ENCODE measurements at places on chromosomes 2 and 18.

DNA sequence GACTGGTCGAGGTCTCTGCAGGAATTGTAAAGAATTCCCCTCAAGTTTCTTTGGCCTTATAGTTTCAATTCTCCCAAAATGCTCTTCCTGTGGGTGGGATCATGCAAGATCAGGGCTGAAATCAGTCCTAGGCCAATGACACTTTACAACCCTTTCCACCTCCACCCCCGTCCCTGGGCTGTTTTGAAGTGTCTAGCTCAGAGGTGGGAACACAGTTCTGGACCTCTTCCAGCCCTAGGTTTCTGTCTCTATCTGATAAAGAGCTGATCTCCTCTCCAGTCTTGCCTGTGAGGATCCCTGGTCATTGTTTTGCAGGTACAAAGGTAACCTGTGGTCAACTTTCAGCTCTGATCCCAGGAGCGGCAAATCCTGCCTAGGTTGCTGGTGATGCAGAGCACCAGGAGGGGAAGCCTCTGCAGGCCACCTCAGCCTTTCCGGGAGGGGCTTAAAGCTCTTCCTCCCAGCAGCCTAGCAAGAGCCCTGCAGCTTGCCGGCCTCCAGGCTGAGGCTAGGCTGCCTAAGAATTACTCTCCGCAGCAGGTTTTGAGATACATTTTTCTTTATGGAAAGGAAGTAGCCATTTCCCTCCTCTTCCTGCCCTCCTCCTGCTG is 69.8 kb upstream of the WIPF1 start:
- H3K27me3 ChIP-seq: no peaks in the 10 kb centered on the region
- no peak overlapping the region for H3K27ac ChIP-seq
- H3K4me1 ChIP-seq: peaks cover 8% of the 10 kb centered on the region

DNA sequence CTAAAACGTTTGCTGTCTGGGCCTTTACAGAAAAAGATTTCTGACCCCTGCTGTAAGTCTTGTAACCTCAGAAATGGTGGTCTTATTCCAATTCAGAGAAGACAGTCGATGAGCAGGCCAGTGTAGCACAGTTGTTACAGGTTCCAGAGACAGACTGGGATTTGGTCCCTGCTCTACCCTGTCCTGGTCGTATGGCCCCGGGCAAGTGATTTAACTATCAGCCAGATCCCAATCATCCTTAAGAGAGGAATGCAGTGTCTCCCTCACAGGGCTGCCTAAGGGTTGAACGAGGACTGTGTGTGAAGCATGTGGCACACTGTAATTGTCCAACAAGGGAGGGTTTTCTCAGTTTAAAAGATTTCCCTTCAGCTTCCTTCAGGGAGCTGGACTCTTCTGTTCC is 47.2 kb downstream of the HK2 start:
- DNase-seq: no peak
- H3K36me3 ChIP-seq: peaks cover 14% of the 10 kb centered on the region
- H3K27ac ChIP-seq: no peak overlapping the region

DNA sequence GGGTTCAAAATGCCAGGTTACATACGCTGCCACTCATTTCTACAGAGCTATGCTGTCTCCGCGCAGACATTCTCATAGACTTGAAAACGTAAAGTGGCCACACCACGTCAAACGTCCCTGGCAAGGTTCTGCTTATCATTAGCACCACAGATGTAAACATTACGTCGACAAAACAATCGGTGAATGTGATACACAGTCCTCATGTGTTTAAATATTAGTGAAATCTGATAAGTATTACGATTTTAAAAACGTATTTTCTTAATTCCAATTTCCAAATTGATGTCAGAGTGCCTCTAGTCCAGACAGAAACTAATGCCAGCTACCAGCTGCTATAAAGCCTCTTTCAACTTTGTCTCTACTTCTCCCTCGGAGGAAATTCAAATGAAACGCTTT is 1.2 kb downstream of the STK17B start:
- DNase-seq: no peak
- H3K27ac ChIP-seq: no peak overlapping the region
- peak overlapping the region; percentile 76 for H3K4me3 ChIP-seq
- no peaks in the 10 kb centered on the region for H3K27me3 ChIP-seq
- peaks cover 2% of the 10 kb centered on the region for H3K4me1 ChIP-seq
- no peaks in the 10 kb centered on the region for H3K36me3 ChIP-seq

DNA sequence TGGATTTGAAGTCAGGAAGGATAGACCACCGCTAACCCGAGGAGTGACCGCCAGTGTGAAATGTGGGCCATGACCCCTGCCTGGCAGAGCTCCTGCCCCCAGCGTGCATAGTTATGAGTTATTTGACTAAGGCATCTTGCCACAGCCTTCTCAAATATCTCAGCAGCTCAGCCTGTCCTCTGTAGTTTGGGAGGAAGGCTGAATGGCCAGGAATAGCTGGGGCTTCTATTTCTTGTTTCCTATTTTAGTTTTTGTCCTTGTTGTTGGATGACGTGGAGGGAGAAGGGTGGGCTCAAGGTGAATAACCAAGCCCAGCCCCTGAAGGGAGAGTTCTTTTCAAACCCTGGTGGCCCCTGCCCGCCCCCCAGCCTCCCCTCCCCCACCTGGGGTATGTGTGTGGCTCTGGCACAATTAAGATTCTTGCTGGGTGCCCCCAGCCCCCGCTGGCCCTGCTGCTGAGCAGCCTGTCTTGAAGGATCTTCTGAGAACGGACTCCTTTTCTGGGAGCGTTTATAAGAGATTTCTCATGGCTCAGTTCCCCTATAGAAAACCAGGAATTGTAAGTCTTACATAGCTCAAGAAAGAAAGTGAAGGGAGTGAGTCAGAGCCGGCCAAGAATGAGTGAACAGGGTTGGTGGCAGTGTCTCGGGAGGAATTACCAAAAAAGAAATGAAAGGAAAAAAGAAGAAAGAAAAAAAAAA is 157.4 kb downstream of the GLI2 start:
- no peaks in the 10 kb centered on the region for H3K36me3 ChIP-seq
- H3K27ac ChIP-seq: no peak overlapping the region
- no peak for DNase-seq

GRCh38 chr2:104433657-104434056 is 420.3 kb upstream of the POU3F3 start:
- H3K4me1 ChIP-seq: peaks cover 1% of the 10 kb centered on the region
- H3K27me3 ChIP-seq: no peaks in the 10 kb centered on the region
- H3K27ac ChIP-seq: no peak overlapping the region
- H3K4me3 ChIP-seq: no peak overlapping the region

- no peaks in the 10 kb centered on the region for H3K27me3 ChIP-seq
- H3K36me3 ChIP-seq: no peaks in the 10 kb centered on the region
- H3K4me1 ChIP-seq: no peaks in the 10 kb centered on the region
- no peak for DNase-seq
- no peak overlapping the region for H3K4me3 ChIP-seq
Measured at GRCh38 chr2:182503886-182504285, 77.0 kb upstream of the PDE1A start.

DNA sequence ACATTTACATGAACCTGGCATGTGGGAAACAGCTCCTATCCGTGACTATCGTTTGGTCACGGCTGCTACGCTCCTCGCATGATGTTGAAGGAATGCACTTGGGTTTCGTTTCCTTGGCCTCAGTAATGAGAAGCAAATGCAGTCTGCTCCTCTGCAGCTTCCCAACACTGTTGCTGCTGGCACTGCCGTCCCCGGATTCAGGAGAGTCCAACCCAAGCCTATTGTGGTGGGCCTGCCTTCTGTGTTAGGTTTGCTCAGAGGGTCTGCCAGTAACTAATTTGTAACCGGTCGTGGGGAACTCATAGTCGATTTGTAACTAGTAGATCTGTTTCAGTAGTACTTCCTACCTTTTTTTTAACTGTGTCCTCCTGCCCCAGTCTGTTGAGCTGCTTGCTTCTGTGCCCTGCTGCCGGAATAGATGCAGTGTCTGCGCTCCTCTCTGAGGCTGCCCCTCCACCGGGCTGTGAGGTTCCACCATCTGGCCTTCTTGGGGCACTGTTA is 58.4 kb downstream of the WDSUB1 start:
- H3K36me3 ChIP-seq: no peaks in the 10 kb centered on the region
- H3K4me3 ChIP-seq: no peak overlapping the region
- no peak overlapping the region for H3K27ac ChIP-seq

GRCh38 chr2:208541989-208542464 is 135.4 kb downstream of the PTH2R start:
- H3K36me3 ChIP-seq: no peaks in the 10 kb centered on the region
- DNase-seq: no peak
- H3K27me3 ChIP-seq: no peaks in the 10 kb centered on the region
- no peak overlapping the region for H3K27ac ChIP-seq
- H3K4me3 ChIP-seq: no peak overlapping the region

- no peak overlapping the region for H3K4me3 ChIP-seq
- H3K27me3 ChIP-seq: no peaks in the 10 kb centered on the region
- DNase-seq: no peak
Measured at GRCh38 chr18:79523206-79523735, 127.5 kb downstream of the NFATC1 start.

DNA sequence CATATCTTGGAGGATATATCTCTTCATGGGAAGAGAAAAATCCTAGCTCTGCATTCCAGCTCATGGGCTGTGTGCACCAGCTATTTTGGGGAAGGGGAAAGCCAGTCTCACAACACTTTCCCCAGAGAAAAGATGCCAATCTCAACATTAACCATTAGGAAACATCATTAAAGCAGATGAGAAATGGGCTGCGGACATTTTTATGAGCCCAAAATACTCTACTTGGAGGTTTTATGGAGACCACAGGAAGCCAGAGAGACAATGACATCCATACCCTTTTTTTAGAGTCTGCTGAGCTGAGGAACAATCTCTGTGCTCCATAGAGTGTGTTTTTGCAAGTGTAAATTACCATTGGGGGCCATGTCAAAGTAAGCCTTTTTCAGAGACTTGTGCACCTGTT is 213.7 kb downstream of the TRIB2 start:
- no peak overlapping the region for H3K27ac ChIP-seq
- H3K4me1 ChIP-seq: no peaks in the 10 kb centered on the region
- H3K27me3 ChIP-seq: no peaks in the 10 kb centered on the region
- no peaks in the 10 kb centered on the region for H3K36me3 ChIP-seq

- H3K27me3 ChIP-seq: no peaks in the 10 kb centered on the region
- H3K4me3 ChIP-seq: no peak overlapping the region
- DNase-seq: no peak
- no peaks in the 10 kb centered on the region for H3K36me3 ChIP-seq
- peaks cover 3% of the 10 kb centered on the region for H3K4me1 ChIP-seq
- H3K27ac ChIP-seq: no peak overlapping the region
Measured at GRCh38 chr2:69390001-69390400, 3.0 kb upstream of the GFPT1 start.

DNA sequence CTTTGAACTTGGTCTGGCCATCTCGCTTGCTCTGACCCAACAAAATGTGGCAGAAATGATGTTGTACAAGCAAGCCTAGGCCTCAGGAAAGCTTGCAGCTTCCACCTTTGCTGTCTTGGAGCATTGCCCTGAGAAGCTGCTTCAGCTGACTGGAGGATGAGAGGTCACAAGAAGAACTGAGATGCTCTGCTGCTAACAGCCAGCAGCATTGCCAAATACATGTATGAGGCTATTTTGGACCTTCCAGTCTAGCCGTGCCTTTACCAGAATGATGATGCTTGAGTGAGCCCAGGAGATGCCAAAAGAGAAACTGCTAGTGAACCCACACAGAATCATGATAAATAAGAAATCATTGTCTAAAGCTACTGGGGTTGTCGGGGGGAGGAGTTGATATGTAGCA is 13.2 kb upstream of the ITGAV start:
- no peaks in the 10 kb centered on the region for H3K27me3 ChIP-seq
- no peak for DNase-seq
- no peak overlapping the region for H3K27ac ChIP-seq
- H3K4me3 ChIP-seq: no peak overlapping the region
- no peaks in the 10 kb centered on the region for H3K4me1 ChIP-seq

DNA sequence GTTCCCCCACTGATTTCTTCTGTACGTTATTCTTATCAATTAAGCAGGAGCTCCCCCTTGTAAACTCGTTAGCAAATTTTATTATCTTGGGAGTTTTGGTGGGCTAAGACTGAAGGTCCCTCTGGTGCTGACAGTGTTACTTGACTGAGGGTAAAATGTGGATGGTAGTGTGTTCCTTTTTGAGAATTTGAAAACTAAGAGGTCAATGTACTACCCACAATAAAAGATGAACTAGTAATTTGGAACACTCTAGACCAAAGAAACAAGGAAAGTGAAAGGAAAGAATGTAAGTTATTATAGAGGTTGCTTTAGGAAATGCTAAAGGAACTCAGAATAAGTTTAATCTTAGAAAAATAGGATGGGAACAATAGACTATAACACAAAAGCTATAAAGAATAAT is 35.1 kb downstream of the YWHAQ start:
- no peak overlapping the region for H3K4me3 ChIP-seq
- no peaks in the 10 kb centered on the region for H3K4me1 ChIP-seq
- H3K27me3 ChIP-seq: no peaks in the 10 kb centered on the region
- DNase-seq: no peak

- H3K27me3 ChIP-seq: peaks cover 9% of the 10 kb centered on the region
- peak overlapping the region; percentile 99 for H3K4me3 ChIP-seq
- peaks cover 9% of the 10 kb centered on the region for H3K36me3 ChIP-seq
- peak overlapping the region; percentile 88 for H3K27ac ChIP-seq
- no peak for DNase-seq
- peaks cover 4% of the 10 kb centered on the region for H3K4me1 ChIP-seq
Measured at GRCh38 chr18:22167091-22167470, 2.3 kb upstream of the GATA6 start.

DNA sequence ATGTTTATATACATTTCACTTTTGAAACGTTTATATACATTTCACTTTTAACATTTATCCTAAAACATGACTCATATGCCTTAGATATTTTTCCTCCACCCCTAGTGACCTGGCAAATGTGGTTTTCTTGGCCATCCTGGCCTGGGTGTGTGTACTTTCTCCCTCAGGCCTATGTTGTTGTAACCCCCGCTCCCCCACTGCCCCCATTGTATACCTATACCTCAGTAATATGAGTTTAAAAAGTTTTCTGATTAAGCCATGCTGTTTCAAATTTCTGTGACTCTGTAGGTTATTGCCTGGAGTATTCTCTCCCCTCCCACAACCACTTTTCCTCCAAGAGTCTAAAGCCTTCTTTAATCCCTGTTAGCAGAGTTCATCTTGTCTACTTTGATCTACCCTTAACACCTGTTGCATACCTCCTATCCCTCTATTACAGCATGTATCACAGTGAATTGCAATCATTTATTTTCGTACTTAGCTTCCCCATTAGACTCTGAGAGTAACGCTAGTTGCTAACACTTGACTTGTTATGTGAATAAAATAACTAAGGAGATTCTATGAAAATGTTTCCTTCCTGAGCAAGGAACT is 67.9 kb downstream of the LCLAT1 start:
- DNase-seq: no peak
- no peak overlapping the region for H3K4me3 ChIP-seq
- peaks cover 7% of the 10 kb centered on the region for H3K4me1 ChIP-seq
- no peak overlapping the region for H3K27ac ChIP-seq
- no peaks in the 10 kb centered on the region for H3K27me3 ChIP-seq

- DNase-seq: no peak
- H3K4me3 ChIP-seq: no peak overlapping the region
- H3K36me3 ChIP-seq: no peaks in the 10 kb centered on the region
- H3K4me1 ChIP-seq: no peaks in the 10 kb centered on the region
- no peaks in the 10 kb centered on the region for H3K27me3 ChIP-seq
Measured at GRCh38 chr2:161713706-161714105, 89.5 kb downstream of the SLC4A10 start.
